ENCODE measurements at places on chromosomes 2 and 18.

DNA sequence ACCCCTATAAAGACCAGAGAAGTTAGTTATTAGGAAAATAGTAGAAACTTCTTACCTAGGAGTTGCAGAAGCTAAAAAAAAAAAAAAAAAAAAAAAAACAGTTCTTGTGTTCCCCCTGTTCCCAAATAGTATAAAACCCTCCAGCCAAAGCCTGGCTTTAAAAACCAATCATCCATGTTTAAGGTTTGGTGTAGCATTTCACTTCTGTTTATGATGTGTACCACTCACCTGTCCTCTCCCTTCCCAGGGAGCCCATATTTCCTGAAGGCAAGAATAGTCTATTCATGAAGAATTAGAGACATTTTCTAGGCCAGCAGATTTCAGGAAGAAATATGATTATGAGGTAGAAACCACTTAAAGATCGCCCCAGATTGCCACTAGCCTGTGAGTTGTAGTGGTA is 273.6 kb downstream of the SETBP1 start:
- no peak for DNase-seq

DNA sequence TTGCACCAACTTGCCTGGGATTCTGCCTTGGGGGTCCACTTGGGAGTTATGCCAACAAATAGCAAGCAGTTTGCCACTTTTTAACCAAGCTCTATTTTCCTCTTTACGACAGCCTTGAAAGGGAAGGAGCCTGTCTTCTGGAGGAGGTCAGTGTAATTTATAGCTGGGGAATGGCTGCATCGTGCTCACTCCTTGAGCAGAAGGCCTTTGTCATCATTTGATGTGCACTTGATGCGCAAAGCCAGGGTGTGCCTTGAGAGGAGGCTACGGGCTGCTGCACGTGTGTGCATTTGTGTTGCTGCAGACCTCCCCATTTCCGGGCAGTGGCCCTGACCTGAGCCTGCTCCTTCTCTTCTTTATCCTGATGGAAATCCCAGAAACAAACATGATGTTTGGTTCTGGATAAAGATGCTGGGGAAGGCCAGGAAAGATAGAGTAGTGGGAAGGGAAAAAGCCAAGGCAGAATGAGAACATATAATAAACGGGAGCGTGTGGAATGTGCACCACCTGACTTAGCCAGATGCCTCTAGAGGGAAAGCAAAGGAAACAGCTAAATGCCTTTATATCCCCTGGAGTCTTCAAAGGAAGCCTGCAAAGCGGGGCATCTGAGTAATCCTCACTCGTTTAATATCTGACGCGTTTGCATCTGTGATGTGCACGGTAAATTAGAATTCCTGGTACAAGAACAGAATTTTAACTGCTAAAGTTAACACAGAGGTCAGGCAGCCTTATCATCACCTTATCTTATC is 68.3 kb upstream of the ZNF521 start:
- no peak for DNase-seq

GRCh38 chr18:57561261-57561660 is 25.2 kb downstream of the FECH start:
- no peak for DNase-seq

DNA sequence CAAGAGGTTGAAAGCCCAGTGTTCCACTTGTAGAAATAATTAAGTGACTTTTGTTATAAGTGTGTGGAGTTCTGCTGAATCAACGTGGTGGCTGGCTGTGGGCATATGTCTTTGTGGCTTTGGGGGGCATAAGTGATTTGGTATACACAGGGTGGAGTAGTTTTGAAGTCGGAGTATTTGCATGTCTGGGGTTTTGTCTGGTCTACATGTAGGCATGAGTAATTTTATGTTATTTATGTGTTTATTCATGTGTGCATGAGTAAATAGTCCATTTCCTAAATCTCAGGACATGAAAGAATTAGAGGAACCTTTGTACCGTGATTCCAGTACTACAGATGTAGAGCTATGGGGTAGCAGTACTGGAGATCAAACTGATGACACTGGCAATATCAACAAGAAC is 179.7 kb downstream of the DYSF start:
- no peak for DNase-seq

DNA sequence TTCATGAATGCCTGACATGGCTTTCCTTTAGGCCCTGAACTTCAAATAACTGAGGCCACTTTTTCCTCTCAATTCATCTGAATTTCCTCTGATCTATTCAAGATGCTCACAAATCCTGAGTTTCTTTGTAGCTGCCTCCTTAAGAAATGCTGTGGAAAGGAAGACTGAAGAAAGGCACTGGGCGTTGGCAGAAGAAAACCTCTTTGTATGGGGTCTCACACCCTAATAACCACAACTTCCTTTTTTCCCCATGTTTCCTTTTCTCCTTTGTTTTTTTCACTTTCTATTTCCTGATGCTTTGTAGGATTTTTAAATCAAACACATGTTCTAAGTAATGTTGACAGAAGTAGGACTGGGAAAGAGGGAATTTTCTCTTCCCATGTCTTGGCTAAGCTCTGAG is 447.4 kb downstream of the CMPK2 start:
- DNase-seq: no peak

- no peak for DNase-seq
These were observed 40.6 kb downstream of the TMEM178A start for GRCh38 chr2:39706312-39706711.

DNA sequence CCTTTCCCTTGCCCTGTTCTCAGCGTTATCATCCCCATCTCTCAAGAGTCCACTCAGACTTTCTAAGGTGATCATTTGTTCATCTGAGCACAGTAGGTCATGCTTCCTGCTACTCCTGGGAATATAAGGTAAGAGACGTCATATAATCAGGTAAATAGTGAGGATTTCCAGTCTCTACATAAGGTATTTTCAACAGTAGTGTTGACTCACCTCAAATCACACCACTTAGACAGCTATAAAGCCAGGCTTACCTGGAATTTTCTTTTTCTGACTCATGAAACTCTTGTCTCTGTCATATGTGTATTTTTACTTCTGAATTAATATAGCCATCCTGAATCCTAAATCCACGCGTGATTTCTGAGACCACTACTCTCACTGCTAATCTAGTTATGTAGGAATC is 443.2 kb downstream of the ARHGAP15 start:
- DNase-seq: no peak

GRCh38 chr2:11540148-11540995 is 6.5 kb downstream of the GREB1 start:
- no peak for DNase-seq

DNA sequence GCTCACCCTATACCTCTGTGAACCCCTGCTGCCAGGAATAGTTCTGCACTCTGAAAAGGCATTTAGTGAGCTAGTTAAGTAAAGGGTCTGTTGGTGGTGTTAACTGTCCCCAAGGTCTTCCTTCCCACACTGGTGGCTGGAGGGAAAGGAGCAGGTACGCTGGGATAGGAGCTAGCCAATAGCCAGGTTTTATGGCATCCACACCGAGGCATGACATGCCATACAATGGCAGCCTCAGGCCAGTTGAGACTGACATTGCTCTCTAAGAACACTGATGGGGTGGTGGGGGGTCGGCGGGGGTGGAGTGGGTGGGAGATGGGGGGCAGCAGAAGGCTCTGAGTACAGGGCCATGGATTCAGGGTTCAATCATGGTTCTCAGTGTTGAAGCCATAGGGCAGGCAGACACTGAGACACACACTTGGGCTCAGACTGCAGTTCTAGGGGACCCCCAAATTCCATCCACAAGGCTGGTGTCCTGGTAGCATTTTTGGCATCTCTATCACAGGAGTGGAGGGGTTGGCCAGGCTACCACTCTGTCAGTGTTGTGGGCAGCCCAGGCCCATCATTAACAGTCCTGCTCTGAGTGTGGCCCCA is 136.0 kb downstream of the CTIF start:
- no peak for DNase-seq

DNA sequence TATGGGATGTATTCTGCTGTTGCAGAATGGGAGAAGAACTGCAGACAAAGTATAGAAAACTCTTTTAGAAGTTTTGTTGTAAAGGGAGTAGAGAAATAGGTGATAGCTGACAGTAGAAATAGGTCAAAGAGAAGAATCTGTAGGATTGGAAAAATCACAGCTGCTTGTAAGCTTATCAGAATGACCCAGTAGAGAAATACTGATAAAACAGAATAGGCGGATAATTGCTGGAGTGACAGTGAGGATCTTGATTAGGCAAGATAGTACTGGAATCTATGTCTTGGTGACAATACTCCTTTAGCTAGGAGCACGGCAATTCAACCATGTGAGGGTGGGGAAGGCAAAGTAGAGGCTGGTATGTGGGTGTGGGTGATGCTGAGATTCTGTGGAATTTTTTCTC is 4.5 kb upstream of the SMAD4 start:
- no peak for DNase-seq

GRCh38 chr2:192657362-192657761 is 462.6 kb upstream of the TMEFF2 start:
- no peak for DNase-seq

DNA sequence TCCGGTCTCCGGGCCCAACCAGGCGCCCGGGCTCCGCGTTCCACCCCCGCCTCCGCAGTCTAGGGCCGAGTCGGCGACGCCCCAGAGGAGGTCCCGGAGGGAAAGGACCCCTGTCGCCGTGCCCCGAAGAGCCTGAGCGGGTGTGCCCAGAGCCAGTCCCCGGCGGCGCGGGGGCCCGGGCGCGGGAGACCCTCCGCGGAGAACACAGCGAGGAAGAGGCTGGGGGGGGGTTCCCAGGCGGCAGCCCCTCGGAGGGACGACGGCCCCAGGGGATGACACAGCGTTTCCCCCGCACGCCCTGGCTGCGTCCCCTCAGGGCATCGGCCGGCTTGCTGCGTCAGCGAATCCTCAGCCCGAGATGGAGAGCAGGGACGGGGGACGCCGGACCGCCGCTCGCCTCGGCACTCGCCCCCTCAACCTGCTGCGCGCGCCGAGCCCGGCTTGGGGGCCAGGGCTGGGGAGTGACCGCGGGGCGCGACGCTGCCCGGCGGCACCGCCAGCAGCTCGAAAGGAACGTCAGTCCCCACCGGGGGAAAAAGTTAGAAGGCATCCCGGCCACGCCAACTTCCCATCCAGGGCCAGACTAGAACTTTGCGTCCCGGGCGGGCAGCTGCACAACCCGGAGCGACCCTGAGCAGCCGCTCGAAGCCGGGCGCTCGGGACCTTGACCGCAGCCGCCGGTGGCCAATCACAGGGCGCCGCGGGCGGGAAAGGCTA is 711 bp downstream of the SFXN5 start:
- peak; percentile 44 for DNase-seq

GRCh38 chr2:39243469-39244123 is at the start of gene CDKL4:
Gene CDKL4, minus strand, starts transcription at chr2:39243970.
- DNase-seq: no peak

- no peak for DNase-seq
These were observed 130.6 kb downstream of the SPP2 start for GRCh38 chr2:234181121-234181520.

DNA sequence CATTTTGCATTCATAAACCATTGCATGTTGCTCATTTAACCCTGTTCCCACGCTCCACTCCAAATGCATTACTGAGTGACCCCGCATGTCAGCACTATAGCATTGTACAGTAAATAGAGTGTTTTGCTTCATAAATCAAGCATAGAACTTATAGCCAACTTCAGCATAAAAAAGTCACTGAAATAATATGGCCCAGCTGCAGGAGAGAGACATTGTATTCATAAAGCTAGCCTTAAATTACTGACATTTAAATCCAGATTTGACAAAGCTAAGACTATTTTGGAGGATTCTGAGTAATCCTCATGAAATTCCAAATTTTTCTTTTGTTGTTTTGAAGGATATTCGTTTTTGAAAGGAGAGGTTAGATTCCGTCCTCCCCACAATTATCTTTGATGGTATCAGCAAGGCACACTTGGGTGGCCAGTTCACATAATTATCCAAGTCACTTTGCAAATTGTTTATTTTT is 320.9 kb upstream of the TCF4 start:
- DNase-seq: no peak

- DNase-seq: no peak
These were observed 28.5 kb downstream of the CNDP1 start for GRCh38 chr18:74562775-74563174.

DNA sequence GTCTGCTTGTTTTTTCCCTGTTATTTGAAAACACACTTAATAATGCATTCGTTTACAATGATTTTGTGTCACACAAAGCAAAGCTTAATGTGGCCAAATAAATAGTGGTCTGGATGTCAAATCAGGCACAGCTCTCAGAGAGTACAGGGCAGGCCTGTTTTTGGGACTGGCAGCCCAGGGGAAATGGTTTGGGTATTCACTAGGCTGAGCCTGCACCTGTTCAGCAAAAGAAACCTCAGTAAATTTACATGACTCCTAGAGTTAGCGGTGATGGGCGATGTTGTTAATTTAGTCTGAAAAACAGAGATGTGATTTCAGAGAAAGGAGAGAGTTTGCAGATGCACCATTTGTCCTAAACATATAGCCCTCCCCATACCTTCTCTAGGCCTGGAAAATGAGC is 197.1 kb downstream of the ALK start:
- DNase-seq: no peak

DNA sequence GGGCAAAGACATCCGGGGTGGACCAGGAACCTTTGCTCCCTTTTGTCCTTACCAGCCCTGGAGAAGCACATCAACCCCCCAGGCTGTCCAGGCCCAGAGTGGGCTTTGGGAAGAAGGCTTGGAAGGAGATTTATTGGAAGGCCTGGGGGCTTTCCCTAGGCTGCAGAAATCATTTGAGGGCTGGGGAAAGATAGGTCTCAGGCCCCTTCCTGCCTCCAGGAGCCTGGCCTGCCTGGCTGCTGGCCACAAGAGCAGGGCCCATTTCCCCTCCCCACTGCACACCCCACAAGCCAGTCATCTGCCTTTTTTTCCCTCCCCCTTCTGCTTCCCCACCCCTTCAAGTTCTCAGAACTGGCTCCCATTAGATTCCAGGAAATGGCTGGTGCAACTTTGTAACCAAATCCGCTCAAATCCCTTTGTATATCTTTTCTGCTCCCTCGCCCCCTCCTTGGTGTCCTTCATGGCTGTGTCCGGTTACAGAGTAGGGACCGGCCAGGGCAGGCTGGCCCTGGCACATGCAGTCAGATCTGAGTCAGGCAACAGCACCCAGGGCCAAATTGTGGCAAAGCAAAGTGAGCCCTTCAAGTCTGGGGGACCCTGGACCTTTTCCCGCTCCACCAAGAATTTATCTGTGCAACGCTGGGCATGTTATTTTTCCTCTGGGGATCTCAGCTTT is 20.8 kb upstream of the TNP1 start:
- DNase-seq: no peak

DNA sequence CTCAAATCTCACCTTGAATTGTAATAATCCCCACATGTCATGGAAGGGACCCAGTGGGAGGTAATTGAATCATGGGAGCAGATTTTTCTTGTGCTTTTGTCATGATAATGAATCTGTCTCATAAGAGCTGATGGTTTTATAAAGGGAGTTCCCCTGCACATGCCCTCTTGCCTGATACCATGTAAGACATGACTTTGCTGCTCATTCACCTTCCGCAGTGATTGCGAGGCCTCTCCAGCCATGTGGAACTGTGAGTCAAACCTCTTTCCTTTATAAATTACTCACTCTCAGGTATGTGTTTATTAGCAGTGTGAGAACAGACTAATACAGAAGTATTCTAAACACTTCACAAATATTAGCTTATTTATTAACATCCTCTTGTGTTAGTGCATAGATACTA is 516.7 kb downstream of the LRRTM4 start:
- no peak for DNase-seq

Measured in bone marrow (tissue), 2 donors.